ENCODE measurements at places on chromosomes 11 and 22.

- no peak for DNase-seq
These were observed 7.9 kb downstream of the RELT start for GRCh38 chr11:73384125-73384441.

DNA sequence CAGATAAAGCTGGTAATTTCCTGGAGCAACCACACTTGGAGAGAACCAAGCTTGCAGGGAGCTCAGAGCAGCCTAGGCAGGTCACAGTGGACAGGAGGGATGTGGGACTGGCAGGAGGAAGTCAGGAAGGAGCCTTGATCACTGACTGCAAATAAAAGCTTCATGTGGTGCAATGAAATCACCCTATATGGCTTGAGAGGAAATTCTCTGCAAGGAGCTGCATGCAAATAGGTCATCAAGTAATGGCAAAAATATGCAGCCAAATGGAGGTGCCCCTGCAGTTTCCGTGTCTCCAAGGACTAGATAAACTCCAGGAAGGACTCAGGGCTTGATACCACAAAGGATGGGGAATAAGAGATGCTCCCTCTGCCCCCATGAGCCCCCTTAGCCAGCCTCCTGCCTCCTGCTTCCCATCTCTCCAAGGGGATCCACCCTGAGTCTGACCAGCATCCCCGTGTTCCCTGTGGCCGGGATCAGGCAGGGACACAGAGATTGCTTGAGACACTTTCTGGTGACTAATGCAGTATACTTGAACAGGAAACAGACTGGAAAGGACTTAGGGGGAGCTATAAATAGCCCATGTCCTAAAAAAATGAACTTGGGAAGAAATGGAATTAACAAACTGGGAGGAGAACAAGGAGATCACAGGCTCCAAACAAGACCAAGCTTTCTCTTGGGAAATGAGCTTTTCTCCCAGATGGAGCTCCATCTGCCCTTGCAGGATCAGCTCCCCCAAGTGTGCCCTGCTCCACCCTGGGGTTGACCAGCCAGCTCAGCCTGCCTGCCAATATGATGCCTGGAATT lies 23.9 kb upstream of the MICAL2 start:
- no peak for DNase-seq

DNA sequence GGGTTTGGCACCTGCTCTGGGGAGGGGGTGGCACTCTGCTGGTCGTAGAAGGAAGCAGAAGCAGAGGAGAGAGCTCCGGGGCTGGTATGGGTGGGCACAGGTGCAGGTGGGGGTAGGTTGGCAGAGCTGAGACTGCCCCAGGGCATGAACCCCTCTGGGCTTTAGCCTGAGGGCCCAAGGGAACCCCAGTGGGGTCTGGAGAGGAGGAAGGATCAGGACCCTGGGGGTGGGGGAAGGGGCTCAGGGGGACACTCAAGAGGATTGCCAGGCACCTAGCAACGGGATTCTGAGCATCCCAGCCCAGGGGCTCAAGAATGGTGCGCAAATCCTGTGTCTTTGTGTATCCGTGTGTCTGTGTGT lies 6.3 kb downstream of the ALDH3B2 start:
- no peak for DNase-seq

DNA sequence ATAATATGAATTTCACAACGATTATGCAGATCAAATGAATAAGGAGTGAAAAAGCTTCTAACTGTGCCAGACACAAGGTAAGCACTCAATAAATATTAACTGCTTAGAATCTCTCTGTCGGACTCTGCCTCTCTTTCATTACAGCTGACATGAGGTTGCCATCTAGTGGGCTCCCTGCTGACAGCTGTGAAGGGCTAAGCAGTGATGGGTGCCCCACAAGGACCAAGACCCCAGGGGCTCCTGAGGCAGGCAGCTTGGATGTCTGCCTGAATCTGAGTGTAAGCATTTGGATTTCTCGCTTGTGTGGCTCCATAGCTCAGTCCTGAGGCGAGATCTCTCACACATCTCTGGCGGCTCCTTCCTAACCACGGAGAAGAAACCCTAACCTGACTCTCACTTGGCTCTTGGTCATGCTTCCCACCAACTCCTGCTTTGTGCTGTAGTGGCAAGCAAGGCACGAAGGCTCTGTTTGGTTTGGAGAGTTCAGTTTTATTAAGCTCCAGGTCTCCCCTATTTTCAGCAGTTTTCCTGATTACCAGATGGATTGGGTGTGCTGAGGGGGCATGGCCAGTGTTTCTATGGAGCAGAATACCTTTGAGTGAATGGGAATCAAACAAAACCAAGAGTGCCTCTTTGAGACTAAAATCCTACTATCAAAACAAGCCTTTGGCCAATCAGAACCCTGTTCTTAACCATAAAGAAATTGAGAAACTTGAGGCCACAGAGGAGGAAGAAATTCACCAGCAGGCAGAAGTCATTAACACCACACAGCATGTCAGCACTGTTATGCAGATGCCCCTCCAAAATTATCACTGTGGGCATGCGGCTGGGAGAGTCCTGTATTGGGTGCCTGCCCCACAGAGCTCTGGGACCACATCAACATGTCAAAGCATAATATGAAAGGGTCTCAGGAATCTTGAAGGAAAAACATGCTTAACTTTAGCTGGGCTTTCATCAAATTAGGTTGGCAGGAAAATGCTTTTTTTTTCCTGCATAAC lies 152.8 kb upstream of the NTM start:
- DNase-seq, result no peak

DNA sequence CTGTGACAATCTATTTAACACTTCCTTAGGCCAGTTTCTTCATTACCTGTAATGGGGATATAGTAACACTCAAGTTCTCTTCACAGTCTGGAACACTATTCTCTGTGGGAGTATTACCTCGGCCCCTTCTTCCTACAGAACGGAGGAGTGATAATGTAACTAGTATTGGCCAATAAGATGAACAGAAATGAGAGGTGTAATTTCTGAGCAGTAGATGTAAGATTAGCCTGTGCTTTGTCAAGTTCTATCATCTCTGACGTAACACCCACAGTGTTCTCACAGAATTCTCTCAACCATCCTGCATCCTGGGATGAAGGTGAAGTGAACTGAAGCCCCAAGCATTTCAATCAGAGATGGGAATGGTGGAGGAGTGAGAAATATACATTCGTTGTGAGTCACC lies 65.2 kb upstream of the TOP3B start:
- DNase-seq, result no peak

DNA sequence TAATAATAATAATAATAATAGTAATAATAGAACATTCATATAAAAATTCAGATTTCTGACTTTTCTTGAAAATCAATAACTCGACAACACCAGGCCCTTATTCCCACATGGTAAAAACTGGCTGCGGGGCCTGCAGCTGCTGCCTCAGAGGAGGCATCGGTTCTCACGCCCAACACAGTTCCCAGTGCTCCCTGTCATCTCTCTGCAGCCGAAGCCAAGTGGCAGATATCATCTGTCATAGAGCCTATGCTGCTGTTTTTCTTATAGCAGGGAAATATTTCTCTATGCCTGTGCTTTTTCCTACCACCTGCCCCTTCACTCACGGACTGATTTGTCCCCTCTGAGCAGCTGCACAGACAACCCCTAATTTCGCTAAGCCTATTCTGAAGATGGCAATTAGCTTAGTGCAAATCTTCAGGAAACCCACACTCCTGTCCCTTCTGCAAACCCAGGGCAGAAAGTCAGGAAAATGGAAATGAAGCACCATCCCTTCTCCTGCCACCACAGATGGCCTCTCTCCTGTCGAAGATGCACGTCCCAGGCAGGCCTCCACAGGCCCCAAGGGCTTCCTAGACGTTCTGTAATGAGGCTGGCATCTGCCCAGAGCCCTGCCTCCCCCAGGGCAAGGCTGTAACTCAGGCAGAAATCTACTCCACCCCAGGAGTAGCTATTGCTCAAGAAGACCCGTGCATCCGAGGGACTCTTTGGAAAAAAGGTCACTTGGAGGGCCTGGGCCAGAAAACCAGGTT lies 66.7 kb downstream of the SYN3 start:
- DNase-seq, result no peak

Measured in activated naive CD4-positive, alpha-beta T cell (primary cell).